ENCODE measurements at places on chromosomes 1 and 21.

DNA sequence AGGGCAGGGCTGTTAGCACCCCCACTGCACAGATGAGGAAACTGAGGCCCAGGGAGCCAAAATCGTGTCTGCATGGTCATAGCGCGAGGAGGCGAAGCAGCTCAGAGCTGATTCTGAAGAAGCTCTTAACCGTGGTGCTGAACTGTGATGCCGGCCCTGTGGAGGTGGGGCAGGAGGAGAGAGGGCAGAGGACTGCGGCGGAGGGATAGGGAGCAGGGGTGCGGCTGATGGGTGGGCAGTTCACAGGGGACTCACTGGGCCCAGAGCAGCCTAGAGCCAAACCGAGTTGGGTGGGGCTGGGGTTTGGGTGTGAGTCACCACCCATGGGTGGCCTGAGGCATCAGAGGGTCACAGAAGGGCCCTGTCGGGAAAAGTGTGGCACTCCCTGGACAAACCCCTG lies 74.7 kb downstream of the RAP1GAP start:
- DNase-seq, result no peak

DNA sequence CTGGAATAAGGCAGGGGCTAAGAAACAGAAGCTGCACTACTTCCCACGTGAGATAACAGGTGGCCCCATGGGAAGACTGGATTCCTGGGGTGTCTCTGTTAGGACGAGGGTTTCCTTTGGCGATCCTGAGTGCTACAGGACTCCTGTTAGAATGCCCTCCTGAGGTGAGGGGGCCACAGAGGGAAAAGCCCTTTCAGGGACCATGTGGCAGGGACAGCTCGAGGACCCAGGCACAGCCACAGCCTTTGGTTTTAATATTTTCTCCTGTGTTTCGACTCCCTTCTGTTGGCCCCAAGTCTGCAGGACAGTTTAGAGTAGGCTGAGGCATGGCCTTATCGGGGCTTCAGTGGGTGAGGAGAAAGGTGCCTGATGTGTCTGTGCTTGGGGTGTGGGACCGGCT lies 12.6 kb downstream of the TTC39A start:
- DNase-seq, result no peak

GRCh38 chr1:98763488-98764150 lies 102.1 kb downstream of the SNX7 start:
- no peak for DNase-seq

DNA sequence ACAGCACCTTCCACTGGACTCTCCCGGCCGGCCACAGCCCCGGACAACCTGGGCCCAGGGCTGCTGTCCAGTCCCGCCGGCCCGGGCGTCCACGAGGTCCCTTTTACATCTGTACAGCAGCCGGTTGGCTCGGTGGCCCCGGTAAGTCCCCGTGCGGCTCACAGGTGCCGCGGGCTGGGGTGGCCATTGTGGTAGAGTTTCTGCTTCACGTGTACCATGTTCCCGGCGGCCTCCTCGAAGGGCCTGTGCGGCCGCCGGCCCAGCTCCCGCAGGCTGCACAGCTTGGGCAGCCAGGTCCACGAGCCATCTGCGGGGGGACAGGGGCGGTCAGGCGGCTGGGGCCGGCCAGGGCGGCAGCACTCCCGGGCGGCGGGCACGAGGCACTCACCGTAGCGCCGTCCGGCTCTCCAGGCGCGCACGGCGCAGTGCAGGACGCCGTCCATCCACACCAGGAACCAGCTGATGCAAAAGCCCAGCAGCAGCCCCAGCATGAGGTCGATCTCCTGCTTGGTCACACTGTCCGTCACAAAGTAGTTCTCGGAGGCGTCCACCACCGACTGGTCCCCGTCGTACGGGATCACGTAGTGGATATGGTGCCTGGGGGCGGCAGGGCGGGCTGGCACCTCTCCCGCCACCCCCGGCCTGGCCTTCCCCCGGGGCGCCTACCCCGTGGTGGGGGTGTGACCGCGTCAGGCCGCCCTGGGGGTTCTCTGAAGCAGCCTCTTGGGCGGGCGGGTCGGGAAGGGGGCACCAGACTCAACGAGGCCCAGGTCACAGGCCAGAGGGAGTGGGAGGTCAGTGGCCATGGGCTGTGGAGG lies 5.0 kb downstream of the TMEM240 start:
- no peak for DNase-seq

DNA sequence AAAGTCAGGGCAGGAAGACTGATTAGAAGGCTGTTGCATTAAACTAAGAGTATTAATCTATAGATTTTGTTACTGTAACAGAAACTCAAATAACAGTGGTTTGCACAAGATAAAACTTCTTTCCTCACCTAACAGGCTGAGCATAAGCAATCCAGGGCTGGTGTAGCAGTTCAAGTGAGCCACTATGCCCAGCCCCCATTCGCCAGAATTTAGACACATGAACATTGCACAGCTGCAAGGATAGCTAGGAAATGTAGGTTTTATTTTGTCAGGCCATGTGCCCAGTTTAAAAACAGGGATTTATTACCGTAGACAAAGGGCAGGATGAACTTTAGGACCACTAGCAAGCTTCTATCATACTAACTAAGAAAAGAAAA lies 19.5 kb upstream of the DOCK7 start:
- no peak for DNase-seq

DNA sequence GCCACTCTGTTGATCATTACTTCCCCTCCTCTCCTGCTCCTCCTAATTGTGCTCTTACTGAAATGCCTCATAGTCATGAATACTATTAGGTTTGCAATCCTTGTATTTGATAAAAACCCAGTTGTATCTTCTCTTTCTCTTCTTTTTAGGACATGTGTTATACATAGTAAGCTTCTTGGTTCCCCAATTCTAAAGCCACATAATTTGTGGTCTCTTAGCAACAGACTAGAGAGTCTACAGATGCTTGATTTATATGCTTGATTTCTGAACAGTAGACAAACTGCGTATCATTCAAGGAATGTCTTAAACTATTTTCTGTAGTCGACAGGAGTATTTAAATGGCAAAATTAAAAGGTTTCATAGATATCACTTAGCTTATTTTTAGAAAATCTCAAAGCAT lies 1598.9 kb downstream of the PLA2G4A start:
- no peak for DNase-seq

DNA sequence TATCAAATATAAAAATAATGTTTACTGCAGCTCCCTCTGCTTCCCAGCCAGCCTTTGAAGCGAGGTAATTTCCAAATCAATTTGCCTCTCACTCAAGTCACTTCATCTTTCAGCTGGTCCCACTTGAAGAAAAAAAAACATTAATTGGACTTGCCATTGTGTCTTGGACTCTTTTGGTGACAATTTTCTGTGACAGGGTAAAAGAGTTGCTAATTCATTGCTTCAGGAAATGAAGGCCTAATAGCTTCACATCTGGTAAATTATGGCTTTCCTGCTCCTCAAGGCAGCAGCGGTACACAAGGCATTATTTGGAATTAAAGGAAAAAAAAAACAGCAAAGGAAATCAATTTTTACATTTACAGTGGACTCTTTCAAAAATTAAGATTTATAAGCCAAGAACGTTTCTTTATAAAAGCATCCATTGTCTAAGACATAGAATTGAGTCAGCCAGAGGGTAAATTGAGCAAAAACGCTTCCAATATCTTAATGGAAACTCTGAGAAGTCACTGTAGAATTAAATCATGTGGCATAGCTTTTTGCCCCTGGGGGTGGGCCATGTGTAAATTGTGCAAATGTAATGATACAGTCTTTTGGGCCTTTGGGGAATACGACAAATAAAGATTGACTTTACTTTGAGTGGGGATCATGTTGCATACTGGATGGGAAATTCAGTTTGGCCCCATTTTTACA lies 102.5 kb downstream of the LYPLAL1 start:
- no peak for DNase-seq

DNA sequence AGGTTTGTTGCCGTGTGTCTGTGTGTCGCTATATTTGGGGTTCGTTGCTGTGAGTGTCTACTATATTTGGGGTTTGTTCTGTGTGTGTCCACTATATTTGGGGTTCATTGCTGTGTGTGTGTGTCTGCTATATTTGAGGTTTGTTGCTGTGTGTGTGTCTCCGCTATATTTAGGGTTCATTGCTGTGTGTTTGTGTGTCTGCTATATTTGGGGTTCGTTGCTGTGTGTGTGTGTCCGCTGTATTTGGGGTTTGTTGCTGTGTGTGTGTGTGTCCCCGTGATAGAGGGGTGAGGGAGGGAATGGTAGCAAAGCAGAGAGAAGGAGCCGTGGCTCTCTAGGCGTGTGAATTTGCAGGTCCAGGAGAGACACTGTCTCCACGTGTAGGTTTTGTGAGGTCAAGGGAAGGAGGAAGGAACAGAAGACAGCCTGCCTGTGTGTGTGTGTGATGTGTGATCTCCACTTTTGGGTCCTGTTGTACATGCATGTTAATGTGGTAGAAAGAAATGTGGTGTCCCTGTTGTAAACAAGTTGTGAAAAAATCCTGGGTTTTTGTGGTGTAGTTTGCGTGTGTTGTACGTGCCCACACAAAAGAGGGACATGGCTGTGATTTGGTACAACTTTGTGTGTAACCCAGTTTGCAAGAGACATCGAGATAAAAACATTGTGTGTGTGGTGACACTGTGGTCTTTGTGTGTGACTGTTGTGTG lies 56.3 kb upstream of the ECE1 start:
- no peak for DNase-seq

DNA sequence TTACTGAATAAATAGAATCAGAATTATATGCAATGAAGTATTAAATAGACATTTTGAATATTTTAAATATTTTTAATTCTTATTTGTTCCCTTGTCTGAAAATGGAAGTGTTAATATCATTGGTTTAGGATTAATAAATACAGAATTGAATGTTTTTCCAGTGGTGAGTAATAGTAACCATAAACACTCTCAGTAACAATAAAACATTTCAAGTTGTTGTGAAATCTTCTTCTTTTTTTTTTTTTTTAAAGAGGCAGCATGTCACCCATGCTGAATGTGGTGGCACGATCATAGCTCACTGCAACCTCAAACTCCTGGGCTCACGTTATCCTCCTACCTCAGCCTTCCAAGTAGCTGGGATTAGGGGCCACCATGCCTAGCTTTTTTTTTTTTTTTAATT lies 86.2 kb upstream of the ZBTB18 start:
- DNase-seq, result no peak

- DNase-seq, result no peak
Measured at GRCh38 chr1:193614817-193615216, 428.4 kb upstream of the B3GALT2 start.

- DNase-seq, result no peak
Measured at GRCh38 chr1:197342669-197343068, 74.6 kb downstream of the CRB1 start.

- no peak for DNase-seq
Measured at GRCh38 chr1:224684979-224685425, 68.9 kb downstream of the CNIH3 start.

GRCh38 chr1:162405800-162406199 lies 6.1 kb downstream of the SH2D1B start:
- no peak for DNase-seq

- DNase-seq, result no peak
Measured at GRCh38 chr21:33543505-33544129, 779 bp downstream of the SON start.

DNA sequence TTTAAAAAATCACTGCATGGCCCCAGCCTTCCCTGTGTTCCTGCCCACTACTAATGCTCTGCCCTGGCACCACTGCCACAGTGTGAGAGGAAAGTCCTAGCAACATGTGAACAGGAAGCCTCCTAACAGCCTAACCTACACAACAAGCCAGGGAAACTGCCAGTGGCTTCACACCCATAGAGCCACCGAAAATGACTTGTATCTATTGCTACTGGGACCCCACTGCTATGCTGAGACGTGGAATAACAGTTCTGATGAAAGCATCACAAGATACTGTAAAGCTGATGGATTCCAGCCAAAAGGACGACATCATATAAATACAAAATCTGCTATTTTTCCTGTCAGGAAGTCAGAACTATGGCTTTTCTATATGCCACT lies 74.9 kb downstream of the JAK1 start:
- no peak for DNase-seq

GRCh38 chr21:9763807-9764206 lies 757.6 kb upstream of the TPTE start:
- no peak for DNase-seq

GRCh38 chr21:45875416-45875760 lies 106.2 kb upstream of the COL6A1 start:
- no peak for DNase-seq

GRCh38 chr1:240820816-240821215 lies 208.9 kb upstream of the GREM2 start:
- no peak for DNase-seq

GRCh38 chr1:66292944-66293343 lies 241.0 kb upstream of the SGIP1 start:
- DNase-seq, result no peak

GRCh38 chr1:197103300-197103699 lies 36.2 kb upstream of the F13B start:
- no peak for DNase-seq

DNA sequence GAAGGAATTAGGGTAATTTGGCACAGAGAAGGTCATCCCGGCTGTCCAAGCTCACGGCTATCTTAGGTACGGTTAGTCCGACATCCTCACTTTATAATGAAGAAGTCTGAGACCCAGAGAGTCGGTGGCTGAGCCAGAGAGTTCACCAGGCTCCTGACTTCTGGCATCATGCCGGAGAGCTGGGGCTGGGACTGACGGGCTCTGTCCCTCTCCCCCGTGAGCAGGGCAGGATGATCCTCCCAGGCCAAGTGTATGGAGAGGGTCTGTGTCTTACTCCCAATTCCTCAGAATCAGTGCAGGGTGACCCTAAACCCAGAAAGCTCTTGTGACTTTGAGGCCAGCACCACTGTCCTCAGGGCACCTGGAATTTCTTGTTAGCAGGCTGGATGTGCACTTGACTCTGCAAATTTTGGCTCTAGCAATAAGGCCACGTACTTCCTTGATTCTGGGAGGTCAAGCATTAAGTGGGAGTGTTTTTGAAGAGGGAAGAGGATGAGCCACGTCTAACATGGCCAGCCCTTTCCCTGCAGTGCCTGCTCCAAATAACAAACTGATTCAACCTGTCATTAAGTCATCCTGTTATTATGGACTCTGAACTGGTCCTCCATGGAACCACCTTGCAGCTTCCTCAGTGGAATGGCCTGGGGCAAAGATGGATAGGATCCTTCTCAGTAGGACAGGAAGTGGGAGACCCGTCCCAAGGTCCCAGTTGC lies 20.8 kb upstream of the BTG2 start:
- no peak for DNase-seq

DNA sequence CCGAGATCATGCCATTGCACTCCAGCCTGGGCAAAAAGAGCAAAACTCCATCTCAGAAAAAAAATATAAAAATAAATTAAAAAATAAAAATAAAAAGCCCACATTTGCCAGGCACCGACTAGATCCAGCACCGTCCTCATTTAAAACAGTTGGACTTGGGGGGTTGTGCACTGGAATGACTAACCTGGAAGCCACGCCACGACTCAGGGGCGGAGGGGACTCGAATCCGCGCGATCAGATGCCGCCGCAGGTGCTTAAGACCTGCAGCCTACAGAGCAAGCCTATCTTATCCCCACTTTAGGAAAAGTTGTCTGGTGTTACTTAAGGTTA lies 38.5 kb downstream of the ZBTB8OS start:
- no peak for DNase-seq

GRCh38 chr21:35338881-35339632 lies 290.0 kb upstream of the RUNX1 start:
- no peak for DNase-seq

DNA sequence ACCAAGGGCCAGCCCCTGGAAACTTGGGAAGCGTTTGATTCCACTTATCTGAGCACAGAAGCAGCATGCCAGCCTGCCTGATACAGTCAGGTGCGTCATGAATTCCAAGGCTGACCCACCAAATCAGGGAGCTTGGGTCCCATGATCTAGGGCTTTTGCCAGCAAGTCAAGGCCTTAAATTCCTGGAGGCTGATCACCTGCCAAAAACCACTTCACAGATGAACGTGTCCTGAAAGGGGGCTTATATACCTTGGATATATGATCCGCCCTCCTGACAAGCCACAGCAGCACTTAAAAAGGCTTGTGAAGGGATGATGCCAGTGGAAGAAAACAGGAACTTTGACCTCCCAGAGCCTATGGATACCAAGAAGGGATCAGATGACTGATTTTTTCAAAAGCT lies 24.0 kb upstream of the CLIC6 start:
- DNase-seq, result no peak
